ENCODE measurements at places on chromosomes 12 and 14.

- DNase-seq: no peak
Measured at GRCh38 chr12:84270470-84271140, 642.0 kb downstream of the SLC6A15 start.

DNA sequence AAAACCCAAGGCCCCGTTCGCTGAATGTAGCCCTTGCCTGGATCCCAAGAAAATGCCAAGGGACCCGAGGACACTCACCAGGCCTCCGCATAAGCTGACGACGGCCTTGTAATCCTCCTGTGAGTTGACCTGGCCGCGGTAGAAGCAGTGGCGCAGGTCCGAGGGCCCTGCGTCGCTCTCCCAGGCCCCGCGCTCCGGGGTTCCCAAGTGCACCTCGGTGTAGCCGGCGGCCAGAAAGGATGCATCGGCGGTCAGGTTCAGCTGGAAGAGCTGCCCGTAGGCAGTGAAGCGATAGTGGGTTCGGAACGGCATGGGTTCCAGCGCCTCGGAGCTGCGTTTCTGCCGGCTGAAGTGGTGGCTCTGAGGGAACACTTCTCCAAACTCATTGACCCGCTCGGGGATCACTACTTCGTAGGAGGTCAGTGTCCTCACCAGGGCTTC, 1.2 kb downstream of the ADAMTS20 start:
- DNase-seq: no peak

- no peak for DNase-seq
Measured at GRCh38 chr14:96203635-96204034, 1.0 kb upstream of the BDKRB2 start.

DNA sequence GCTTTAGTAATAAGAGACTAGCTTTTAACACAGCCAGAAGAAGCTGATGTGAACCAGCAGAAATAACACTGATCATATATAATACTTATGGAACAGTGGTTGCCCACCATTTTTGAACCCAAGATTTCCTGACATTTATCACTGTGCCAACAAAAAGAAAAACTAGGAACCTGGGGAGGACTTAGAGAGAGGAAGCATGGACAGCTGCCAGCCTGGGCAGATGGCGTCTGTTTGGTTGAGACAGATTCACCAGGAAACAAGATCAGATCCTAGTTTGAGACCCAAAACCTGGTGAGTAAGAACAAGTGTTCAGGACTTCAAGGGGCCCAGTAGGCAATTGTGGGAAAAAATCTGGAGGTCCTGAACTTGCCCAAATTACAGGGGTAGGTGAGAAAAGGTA, 95.3 kb downstream of the BICD1 start:
- no peak for DNase-seq

GRCh38 chr12:69068448-69068847, 135.5 kb upstream of the CPM start:
- no peak for DNase-seq
